ENCODE measurements at places on chromosomes 7 and 10.

- DNase-seq, result no peak
These were observed 350.0 kb downstream of the CXCL12 start for GRCh38 chr10:44034946-44035345.

GRCh38 chr10:69449841-69450240 is 1.4 kb upstream of the TSPAN15 start:
- peak; percentile 16 for DNase-seq

GRCh38 chr7:135253851-135254771 is 20.5 kb downstream of the STRA8 start:
- DNase-seq, result no peak

- no peak for DNase-seq
These were observed 18.4 kb downstream of the VWA2 start for GRCh38 chr10:114257498-114257897.

DNA sequence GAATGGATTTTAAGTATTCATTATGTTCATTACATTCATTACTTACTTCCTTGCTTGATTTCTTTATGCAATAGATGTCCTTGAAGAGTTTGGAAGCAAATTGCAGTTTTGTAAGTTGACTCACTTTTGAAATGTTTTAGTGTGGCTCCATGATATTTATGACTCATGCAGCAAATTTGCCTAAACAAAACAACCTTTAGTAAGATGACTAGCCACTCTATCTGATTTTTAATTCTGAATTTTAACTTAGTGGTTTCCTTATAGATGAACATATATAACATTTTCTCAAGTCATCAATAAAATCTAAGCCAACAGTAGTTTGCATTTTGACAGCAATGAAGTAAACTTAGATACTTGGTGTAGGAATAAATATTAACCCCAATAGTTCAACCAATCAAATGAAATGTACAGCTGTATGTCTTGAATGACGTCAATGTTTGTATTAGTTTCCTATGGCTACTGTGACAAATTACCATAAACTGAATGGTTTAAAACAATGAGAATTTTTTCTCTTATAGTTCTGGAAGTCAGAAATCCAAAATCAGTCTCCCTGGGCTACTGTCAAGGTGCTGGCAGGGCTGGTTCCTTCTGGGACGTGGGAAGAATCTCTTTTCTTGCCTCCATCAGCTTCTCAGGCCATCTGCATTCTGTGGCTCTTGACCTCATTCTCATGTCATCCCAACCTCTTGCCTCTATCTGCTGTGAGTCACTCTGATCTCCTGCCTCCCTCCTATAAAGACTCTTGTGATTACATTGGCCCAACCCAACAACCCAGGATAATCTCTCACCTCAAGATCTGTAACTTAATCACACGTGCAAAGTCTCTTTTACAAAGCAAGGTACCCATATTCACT is 73.4 kb downstream of the AHR start:
- DNase-seq, result no peak

- no peak for DNase-seq
These were observed 183.3 kb upstream of the PRKCQ start for GRCh38 chr10:6763423-6763822.

DNA sequence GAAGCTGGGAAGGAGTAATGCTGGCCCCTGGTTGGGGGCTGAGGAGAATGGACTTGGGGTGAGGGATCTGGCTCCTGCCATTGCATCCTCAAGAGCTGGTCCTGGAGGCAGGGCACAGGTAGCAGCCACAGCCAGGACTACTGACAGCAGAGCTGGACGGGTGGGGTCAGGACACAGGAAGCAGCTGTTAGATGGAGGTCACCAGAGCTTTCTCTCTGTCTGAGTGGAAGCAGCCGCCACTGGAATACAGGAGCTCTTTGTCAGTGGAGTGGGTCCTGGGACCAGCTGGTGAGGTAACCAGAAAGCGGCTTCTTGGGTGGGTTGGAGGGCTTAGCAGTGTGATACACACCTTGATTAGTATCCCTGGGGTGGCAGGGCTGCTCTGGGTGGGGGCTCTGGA is 58.1 kb upstream of the AQP1 start:
- DNase-seq, result no peak

DNA sequence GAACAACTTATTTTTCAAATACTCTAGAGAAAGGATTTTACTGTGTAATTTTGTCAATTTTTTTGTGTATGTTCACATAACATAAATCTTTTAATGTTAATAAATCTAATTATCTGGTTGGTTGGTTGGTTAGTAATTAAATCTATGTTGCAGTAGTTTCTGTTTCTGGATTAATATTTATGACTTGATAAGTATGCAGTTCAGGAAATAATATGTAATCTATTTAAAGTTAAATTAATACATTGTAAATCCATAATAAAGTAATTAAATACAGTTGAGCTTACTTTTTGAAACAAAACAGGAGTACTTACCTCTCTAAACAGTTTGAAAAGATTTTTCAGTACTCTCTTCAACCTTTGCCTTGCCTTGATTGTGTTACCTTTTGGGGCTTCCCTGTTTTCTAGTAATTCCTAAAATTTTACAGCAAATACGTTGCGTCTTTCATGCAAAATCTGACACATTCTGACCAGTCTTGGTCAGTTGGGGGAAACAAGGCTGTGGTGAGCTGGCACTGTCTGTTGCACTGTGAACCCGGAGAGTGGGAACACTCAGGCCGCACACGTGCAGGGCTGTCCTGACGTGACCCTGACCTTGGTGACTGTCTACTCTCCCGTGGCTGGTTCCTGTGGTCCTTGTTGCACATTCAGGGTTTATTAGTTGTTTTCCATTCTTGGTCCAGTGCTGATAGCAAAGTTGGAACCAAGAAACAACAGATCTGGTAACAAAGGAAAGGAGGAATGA is 45.6 kb upstream of the FGL2 start:
- no peak for DNase-seq

DNA sequence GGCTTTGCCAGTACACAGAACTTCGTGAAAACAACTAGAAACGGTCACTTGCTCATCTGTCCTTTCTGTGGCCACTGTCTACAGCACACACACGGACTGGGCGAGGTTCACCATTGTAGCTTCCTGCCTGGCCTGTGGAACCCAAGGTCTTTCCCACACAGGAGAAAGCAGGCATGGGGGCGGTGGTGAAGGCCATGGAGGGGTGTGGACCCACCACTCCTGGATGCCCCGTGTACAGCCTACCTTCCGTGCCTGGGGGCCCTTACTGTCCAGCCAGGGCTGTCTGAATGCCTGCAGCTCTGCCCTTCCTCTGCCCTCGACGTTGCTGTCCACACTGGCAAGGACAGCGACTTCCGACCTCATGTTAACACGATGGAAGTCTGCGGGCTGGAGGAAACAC is 108.8 kb downstream of the PRPF18 start:
- DNase-seq, result no peak

GRCh38 chr10:49273082-49273465 is 25.9 kb upstream of the C10orf71 start:
- no peak for DNase-seq

GRCh38 chr10:102712089-102712488 is 2.1 kb downstream of the ARL3 start:
- no peak for DNase-seq

DNA sequence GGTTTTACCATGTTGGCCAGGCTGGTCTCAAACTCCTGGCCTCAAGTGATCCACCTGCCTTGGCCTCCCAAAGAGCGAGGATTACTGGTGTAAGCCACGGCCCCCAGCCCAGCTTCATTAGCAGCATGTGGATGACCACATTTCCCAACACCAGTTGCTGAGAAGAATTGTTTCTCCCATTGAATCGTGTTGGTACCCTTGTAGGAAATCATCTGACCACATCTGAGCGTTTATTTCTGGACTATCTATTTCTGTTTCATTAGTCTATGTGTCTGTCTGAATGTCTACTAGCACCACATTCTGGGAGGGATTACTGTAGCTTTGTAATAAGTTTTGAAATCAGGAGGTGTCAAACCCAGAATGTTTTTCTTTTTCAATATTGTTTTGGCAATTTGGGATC is 89.6 kb downstream of the LCOR start:
- no peak for DNase-seq

DNA sequence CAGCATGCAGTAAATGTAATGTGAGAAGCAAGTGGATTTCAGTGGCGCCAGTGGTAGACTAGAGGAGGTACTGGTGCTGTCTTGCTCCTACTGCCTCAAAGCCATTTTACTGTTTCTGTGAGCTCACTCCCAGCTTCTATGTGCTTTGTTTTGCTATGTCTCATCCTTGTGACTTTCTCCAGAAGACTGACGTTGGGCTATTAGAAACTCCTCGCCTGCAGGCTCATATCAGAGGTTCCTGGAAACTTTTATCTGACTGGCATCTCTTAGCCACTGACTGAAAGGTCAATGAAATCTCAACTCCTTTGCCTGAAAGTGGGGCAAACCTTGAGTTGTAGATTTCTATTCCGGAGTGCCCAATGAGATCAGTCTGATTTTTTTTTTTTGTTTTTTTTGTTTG is 66.4 kb upstream of the SORCS1 start:
- no peak for DNase-seq

GRCh38 chr7:118184565-118184940 is 589 bp downstream of the LSM8 start:
- DNase-seq, result no peak

DNA sequence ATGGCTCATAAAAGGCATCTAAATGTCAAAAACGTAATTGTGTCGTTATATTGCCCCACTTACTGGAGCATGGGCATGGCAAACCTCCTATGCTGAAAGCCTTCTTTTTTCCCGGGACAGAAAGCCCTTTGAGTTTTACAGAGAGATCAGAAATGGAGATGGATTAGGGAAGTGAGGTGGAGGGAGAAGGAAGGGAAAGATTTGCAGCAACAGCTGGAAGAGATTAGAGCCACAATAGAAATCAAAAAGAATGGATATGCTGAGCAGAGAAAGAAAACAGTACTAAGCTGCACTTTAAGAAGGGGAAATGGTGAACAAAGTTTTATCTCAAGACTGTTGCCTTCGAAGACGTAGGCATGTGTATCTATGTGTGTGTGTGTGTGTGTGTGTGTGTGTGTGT is 97.2 kb upstream of the PCGF5 start:
- DNase-seq, result no peak

DNA sequence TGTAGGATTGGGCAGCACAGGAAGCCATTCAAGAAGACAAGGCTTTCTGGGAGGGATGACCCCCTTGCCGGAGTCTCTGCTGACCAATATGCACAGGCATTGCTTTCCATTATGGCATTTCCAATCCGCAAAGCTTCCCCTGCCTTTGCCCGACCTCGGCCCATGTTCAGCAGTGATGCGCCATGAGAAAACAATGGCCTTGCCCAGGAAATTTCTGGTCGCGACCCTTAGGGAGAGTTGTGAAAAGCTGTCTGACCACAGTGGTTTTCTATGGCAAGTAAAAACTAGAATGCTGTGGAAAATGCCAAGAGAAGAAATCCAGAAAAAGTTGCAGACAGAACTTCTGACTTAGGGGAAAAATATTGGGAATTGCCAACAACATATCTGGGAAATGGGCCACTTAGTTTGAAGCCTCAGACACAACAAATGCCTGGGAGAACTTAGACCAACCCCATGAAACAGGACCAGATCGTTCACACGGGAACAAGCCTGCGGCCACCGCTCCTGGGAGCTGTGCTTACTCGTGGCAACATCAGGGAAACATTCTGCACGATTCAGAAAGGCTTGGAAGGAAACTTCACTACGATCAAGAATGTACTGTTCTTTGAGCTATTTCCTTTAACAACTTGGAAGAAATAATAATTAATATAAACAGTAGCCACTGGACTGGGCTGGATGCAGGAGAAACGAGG is 512.4 kb downstream of the TNS3 start:
- DNase-seq, result no peak

GRCh38 chr10:22017283-22018020 is 13.9 kb upstream of the DNAJC1 start:
- DNase-seq, result no peak

GRCh38 chr10:13445656-13446400 is 83.0 kb downstream of the BEND7 start:
- DNase-seq, result no peak

DNA sequence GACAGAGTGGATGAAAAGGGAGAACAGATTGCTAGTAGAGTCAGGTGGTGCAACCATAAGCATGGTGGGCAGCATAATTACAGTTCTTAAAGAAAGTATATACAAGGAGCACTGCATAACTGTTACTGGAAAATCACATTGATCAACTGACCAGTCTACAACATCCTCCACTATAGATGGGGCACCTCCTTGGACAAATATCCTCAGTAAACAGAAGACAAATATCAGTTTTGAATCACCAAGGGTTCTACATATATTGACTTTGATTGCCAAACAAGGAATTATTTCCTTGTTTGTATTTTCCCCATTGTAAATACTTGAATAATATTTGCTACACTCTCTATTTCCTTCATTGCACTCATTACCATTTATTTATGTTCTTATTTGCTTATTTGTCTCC is 17.6 kb upstream of the CRPPA start:
- no peak for DNase-seq

DNA sequence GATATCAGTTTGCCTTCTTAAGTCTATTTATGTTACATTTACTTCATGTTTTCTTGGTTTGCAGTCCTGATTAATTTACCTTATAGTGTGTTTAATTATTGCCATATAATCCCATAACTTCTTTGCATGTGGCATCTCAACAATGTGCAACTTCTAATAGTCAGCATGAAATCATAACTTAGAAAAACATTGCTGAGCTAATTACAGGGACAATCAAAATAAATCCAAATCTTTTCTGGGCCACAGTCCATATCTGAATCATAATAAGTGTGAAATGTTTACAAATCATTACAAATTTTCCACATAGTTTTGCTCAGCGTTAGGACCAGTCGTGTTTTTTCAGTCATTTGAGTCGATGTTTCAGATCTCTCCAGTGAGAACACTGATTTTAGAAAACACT is 29.1 kb upstream of the CABCOCO1 start:
- no peak for DNase-seq

DNA sequence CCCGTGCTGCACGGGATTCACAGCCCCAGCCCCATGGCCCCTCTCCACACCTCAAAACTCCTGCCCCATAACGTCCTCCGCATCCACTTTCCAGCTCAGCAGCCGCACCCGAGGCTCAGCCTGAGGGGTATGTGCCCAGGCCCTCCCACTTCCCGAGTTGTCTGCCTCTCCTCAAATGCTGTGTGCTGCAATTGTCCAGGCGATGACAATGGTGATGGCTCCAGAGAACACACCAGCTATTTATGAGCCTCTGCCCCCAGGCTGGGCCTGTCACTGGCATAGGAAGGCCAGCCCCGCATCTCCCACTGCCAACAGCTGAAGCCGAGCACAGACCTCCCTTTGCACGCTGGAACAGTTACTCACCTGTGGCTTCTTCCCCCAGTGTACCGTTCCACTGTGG is 2.4 kb upstream of the LDB3 start:
- no peak for DNase-seq

DNA sequence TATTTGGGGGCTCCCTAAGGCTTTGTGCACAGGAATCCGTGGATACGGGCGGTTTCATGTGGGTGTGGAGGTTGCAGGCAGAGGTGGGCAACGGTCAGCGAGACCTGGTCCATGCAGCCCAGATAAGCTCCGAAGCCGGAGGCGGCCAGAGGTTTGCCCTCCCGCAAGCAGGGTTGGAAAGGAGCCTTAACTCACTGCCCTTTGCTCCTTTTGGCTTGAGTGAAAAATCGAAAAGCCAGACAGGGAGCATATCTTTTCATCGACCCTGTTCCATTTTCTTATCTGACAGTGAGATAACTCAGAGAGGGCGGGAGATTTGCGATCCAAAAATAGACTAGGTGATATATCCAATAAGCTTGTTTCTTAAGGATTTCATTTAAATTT is 1.5 kb downstream of the GRM3 start:
- no peak for DNase-seq

GRCh38 chr10:116268976-116269375 is 4.0 kb downstream of the GFRA1 start:
- no peak for DNase-seq

GRCh38 chr7:53642361-53642760 is 606.9 kb downstream of the POM121L12 start:
- no peak for DNase-seq

- no peak for DNase-seq
These were observed 216.2 kb downstream of the AUTS2 start for GRCh38 chr7:69814421-69814962.
